ENCODE measurements at places on chromosomes 6 and 20.

DNA sequence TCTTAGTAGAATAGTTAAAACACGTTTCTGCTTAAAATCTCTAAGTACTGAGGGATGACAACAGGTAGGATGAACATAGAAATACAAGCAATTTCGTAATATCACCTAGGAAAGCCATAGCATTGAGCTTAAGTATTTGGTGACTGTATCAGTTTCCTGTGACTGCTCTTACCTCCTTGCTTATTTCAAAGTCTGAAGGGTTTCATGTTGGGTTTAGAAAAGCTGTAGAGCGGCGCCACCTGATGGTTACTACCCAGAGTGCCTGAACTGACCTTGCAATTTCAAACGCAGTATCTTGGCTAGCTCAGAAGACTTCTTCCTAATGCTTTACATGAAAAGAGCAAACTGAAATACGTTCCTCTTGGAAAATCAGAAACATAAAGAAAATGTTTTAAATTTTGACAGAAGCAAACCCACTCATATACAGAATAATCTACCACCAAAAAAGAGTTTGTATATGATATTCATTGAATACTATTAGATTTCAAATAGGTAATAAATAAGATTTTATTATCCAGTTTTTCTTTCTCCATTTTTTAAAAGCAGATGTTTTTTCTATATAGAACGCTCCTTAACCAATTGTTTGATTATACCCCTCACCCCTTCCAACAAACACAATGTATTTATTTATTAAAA lies 82.3 kb upstream of the RIPOR2 start:
- ATAC-seq = peak; percentile 88

DNA sequence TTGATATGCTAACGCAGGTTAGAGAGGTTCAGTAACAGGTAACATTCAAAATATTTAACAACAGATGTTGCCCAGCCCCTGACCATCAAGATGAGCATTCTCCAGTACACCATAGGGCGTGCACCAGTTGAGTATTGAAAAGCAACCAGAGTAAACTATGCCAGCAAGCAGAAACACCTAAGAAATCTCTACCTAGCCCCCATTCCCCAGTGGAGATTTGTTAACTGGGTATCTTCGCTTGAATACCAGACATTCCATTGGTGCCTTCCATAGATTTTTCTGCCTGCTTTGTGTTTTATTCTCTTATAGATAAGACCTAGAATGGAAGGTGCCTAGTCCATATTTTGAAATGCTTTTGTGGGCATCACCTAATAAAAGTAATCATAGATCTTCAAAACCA lies 623.9 kb downstream of the KIF16B start:
- ATAC-seq = no peak

DNA sequence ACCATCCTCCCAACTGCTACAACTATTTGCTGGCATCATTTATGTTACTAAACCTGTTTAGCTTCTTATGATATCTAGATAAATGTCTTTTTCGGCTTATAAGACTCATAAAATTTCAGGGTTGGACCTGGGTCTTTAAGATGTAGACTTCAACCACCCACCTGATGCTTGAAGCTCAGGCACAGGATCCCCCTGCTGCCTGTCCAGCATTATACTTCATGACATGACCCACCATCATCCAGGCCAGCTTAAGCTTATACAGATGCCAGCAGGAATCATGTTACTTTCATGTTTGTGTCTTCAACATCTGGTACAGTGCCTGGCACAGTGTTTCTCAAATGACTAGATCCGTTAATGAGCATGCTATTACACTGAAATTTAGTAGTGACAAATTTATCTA lies 47.4 kb downstream of the SLC17A5 start:
- no peak for ATAC-seq

GRCh38 chr20:49794336-49795134 lies 18.1 kb upstream of the SLC9A8 start:
- ATAC-seq = peak; percentile 54

- no peak for ATAC-seq
Measured at GRCh38 chr20:43750774-43751166, 24.0 kb upstream of the GTSF1L start.

GRCh38 chr20:34155836-34156235 lies 43.8 kb upstream of the EIF2S2 start:
- ATAC-seq = no peak

All from esophagus mucosa (tissue), 1 donor.